ENCODE measurements at places on chromosomes 6 and 20. TPM values are rescaled to one million over a fixed set of nuclear protein-coding genes. Genes with fewer than 3 reads are reported as not detected.

Gene AGER
- 0.16 TPM for total RNA-seq

Gene PLTP
- total RNA-seq: 66.9 TPM

Gene PTPRK
- total RNA-seq: 27.1 TPM

Gene DOK5
- total RNA-seq: 85.6 TPM

Gene C6orf52
- total RNA-seq: not detected

Gene DCDC2
- not detected for total RNA-seq

Gene ELOVL2
- 0.16 TPM for total RNA-seq

Gene KCNK5
- under 0.01 TPM for total RNA-seq

Gene DYNLT2
- total RNA-seq: 2.0 TPM

Gene STMN3
- total RNA-seq: 9.3 TPM

Gene TBXT
- not detected for total RNA-seq

Gene ENPP3
- total RNA-seq: not detected

Gene ALDH8A1
- 0.09 TPM for total RNA-seq

Gene TMEM244
- total RNA-seq: not detected

Gene ECT2L
- total RNA-seq: under 0.01 TPM

Gene LRRN4
- not detected for total RNA-seq

Gene MOG
- total RNA-seq: not detected

Gene FRK
- 2.0 TPM for total RNA-seq

Gene HLA-DPA1
- 0.18 TPM for total RNA-seq

Gene KHDC1
- 0.16 TPM for total RNA-seq

Gene PRDM13
- not detected for total RNA-seq

Gene COL12A1
- total RNA-seq: 342 TPM

Gene PBOV1
- not detected for total RNA-seq

Gene MUCL3
- total RNA-seq: under 0.01 TPM

Gene ZC3H12D
- total RNA-seq: 0.09 TPM

Gene NKAIN2
- not detected for total RNA-seq

Gene BPI
- 1.4 TPM for total RNA-seq

Gene NFATC2
- 0.36 TPM for total RNA-seq

Gene PDE10A
- total RNA-seq: 6.1 TPM

Gene TIAM2
- total RNA-seq: 8.9 TPM

Gene MANEA
- 24.9 TPM for total RNA-seq

Gene NFYA
- 14.2 TPM for total RNA-seq

Gene NKX2-4
- total RNA-seq: not detected

Gene MPIG6B
- total RNA-seq: not detected

Gene C6orf132
- 1.4 TPM for total RNA-seq

Gene OPN5
- not detected for total RNA-seq

Gene SNRNP48
- 15.3 TPM for total RNA-seq

Gene MCCD1
- total RNA-seq: not detected

Gene ABCF1
- 33.0 TPM for total RNA-seq

Gene PLAGL2
- 4.2 TPM for total RNA-seq

Gene LAMA5
- 5.6 TPM for total RNA-seq

Gene ZNF391
- total RNA-seq: 1.4 TPM

Gene RAMACL
- 2.4 TPM for total RNA-seq

Gene RPS6KA2
- 89.7 TPM for total RNA-seq
